ENCODE measurements at places on chromosomes 6 and 20.

DNA sequence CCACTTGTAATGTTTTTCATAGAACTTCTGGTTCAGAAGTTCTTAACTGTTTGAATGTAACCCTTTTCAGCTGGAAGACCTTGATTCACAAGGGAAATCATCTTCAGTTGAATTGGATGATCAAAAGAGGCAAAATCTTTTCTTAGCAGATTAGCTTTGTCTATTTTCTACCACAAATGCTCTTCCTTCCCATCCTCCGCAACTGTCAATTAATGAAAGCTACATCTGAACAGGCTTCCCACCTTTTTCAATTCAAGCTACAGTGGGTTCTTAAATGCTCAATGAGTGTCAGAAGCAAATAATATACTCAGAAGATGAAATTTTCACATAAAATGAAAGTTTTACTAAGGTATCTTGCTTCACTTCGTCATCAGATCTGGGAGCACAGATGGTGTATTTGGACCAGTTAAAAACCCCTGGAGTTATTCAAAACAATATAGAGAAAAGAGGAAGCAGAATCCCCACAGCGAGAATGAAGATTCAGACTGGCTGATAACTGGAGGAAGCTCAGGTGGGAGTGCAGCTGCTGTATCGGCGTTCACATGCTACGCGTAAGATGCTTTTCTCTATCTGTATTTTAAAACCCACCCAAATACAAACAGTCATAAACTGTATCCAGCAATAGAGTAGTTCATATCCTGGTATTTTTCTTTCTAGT lies 19.4 kb downstream of the QRSL1 start:
- DNase-seq, result no peak

GRCh38 chr20:19964289-19965265 lies 52.6 kb upstream of the NAA20 start:
- peak; percentile 6 for DNase-seq

- no peak for DNase-seq
Observed at GRCh38 chr6:97689078-97689754, 406.2 kb upstream of the MMS22L start.

DNA sequence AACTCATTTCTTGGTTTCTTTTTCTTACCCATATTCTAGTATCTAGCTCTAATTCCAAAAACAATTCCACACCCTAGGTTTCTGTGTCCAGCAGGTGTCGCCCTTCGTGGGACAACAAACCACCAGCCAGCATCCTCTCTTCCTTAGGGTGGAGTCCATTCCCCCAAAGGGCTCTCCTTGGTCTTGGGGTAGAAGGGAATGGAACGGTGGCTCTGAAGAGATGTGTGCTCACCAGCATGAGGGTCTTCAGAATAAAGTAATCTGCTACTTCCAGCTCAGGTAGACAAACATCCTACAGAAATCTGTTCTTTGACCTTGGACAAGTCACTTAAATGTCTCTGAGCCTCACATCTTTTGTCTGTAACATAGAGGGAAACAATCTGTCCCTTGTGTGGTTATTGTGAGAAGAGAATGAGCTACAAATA lies 7.2 kb downstream of the HLA-DMB start:
- DNase-seq, result peak; percentile 12

- no peak for DNase-seq
Observed at GRCh38 chr6:56524891-56525703, 117.6 kb downstream of the DST start.

DNA sequence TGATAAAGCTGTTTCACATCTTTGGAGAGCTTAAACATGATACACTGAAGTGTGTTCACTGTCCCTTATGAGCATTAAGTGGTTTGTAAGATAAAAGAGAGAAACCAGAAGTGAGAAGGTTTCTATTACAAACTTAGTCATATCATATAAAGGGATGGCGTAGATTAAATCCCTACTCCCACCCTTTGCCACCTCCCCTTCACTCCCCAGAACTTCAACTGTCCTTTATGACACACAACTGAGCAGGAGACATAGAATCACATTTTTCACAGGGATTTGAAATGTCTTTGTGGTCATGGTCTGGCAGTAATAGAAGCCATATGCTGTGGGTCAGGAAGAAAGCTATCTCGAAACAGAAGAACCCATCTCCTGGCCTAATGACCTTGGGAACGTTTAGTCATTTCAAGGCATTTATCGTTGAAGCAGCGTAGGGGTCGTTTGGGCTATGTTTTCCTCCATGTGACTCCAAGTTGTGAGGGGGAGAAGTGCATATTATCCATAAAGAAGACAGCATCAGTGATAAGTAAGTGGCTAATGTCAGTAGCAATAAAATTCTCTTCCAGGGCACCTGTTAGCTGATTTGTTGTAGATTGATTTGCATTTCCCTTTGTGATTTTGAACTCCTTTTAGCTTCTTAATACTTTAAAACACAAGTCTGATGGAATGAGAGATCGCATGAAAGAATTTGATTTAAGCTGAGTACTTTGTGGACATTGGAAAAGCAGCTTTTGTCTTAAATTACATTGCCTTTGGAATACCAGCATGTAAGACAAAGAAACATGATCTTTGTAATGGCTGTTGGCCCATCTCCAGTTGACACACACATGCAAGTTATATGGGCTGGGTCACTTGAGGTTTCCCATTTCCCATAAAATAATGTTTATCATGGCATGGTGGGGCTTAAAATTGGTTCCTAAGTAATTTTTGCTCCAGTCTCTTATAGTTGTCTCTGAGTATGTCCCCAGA lies 501.5 kb upstream of the FLRT3 start:
- DNase-seq, result no peak

DNA sequence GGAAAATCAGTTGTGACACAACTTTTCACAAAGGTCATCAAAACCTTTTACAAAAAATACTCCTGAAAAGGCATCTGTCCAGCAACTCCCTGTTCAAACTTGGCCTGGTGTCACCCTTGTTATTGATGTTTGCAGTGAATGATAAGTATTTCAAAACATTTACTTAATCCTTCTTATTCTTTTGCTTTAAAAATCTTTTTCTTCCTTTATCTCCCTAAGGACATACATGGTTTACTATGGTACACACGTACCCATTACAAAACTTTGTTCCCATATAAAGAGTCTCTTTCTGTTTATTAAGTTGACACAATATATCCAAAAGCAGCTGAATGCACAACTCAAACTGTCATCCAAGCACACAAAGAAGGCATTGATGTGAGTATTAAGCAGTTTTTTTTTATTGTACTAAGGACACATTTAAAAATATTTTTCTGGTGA lies 17.5 kb downstream of the GSTA2 start:
- DNase-seq, result no peak

GRCh38 chr6:144528743-144529425 lies 243.7 kb downstream of the UTRN start:
- DNase-seq, result no peak

DNA sequence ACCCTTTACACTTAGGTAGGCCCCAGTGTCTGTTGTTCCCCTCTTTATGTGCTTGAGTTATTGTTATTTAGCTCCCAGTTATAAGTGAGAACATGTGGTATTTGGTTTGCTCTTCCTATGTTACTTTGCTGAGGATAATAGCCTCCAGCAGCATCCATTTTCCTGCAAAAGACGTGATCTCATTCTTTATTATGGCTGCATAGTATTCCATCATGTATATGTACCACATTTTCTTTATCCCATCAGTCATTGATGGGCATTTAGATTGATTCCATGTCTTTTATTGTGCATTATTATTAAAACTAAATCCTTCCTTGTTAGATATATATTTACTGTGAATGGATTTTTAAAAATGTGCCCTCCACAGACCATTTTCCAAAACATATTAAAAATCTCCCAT lies 1137.3 kb upstream of the ADGRB3 start:
- no peak for DNase-seq

GRCh38 chr20:11252447-11252846 lies 578.6 kb upstream of the JAG1 start:
- DNase-seq, result no peak

GRCh38 chr6:14379568-14379967 lies 262.0 kb downstream of the CD83 start:
- DNase-seq, result no peak

DNA sequence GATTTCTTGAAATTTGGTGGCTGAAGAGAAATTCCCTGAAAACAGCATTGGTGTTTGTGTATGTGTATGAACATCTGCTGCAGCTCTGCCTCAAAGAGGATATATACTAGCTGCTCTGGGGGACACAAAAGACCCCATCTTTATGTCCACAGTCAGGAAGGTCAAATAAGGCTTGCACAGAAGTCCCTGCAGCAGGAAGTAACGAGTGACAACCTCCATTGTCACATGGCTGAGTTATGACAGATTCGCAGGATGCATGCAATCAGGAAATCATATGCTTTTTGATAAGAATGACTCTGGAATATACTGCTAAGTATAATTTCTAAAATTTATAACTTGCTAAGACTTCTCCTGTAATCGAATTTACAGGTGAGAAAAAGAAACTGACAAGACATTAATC lies 225.9 kb upstream of the CST7 start:
- no peak for DNase-seq

DNA sequence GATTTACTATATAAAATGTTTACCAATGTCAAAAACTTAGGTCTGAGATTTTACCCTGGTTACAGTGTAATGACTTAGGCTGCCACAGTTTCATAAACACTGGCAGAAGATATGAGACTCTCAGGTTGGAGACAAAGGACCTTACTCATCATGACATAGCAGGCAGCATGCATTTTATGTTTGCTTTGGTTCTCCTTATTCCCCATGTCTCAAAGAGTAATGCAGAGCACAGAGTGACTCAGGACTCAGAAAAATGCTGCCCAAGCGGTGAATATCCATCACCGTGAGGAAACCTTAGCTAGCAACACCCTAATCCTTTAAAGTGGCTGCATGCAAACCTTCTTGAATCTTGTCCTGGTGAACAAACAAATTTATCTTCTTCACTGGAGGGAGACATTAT lies 112.1 kb upstream of the EYS start:
- DNase-seq, result no peak

- no peak for DNase-seq
Observed at GRCh38 chr20:54223285-54223684, 15.4 kb downstream of the PFDN4 start.

DNA sequence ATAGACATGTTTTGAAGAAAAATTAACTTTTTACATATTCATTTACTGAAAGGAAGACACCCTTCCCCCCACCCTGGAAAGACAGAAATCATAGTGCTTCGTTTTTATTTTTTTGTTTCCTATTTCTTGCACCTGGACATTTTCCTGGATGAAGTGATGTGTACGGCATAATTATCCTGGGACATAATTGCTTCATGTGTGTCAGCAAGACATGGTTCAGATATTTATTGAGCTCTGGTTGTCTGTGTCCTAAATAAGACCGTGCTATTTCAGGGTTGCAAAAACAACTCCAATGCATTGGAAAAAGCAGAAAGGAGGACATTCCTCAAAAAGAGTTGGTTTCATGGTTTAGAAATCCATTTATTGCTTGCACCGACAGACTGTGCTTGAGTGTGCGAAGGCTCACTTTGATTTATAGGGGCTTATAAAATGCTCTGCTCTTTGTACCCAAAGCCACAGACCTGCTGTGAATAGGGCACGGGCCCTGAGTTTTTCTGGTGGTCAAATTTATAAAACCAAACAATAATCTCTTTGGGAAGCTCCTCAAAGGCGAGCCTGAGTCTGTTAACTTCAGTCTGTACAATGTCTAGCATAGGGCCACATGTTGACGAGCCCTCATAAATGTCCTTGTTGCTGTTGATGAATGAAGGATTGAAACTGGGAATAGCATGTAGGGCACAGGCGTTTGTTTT lies 179.5 kb downstream of the SOX4 start:
- DNase-seq, result no peak

DNA sequence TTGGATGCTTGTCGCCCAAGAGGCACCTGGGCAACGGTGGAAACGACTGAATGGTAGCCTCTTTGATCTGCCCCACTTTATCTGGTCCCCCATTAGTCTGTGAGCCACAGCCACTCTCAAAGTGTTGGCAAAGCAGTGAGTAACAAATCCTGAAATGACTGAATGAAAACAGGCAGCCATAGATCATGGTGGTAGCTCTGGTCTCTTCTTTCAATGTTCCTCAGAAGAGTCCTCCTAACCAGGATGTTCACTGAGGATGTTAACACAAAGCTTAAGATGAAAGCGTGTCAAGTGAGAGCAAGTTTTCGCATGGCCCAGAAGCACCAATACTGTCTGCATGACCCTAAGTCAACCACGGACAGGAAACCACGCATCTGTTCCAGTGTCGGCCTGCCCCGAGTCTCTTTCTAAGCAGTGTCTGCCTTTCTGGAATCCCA lies 107.3 kb downstream of the IRF4 start:
- DNase-seq, result no peak

DNA sequence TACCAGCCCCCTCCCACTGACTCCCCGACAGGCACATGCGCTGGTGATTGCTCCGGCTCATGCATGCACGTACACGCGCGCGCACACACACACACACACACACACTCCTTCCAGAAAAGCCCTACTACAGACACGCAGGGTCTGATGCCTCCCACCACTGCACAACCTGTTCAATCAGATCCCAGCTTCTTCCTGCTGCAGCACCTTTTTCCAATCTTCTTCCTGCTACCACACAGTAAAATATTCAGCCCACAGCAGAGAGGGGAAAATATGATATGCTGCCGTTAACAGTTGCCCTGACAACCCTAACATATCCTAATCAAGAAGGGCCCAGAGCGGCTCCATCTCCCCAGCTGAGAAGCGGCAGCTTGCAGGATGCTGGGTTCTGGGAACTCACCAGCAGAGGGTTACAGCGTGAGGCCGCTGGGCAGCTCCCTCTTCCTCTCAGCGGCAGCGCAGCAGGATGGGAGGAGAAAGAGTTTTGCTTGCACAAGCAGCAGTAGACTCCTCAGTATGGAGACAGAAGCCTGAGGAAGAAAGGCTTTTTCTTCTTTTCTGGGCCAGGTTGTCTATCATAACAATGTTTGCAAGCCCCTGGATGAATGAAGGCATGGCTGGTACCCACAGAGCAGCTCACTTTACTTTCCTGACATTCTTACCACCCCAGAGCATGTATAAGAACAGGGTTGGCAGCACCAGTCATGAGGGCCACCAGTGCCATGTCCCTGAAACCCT lies 23.9 kb downstream of the MAP7 start:
- DNase-seq, result peak; percentile 60

DNA sequence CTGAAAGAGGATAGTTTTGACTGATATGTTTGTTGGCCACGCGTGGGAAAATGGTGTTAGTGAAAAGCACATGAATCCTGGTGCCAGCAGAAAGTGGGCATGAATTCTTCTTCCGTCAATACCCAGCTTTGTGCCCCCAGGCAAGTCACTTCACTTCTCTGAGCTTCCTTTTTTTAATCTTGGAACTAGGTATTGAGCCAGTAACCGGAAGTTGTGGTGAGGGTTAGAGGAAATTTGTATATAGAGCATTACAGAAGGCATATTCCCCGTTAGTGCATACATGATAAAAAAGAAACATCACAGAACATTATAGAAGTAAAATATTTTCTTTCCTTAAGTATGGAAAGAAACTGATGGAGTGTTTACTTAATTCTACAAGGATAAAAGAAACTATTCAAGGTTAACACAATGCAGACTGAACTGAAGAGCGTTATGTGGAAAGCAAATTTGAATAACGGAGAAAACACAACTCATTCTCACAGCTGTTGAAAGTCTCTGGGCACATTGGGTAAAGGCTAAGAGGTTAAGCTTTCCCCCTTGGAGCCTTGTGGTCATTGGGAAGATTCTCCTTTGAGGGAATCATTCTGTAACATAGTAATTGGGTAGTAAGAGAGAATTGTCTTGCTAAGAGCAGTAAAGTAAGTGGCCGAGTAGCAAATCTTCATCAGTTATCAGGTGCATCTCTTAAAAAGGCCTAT lies 223.1 kb downstream of the BCAS1 start:
- no peak for DNase-seq

- peak; percentile 11 for DNase-seq
Observed at GRCh38 chr6:34447386-34447785, 18.5 kb upstream of the PACSIN1 start.
